ENCODE measurements at places on chromosomes 4 and X. TPM values are rescaled to one million over a fixed set of nuclear protein-coding genes. Genes with fewer than 3 reads are reported as not detected.

PCYT1B gene
- 1.4 TPM for total RNA-seq

AADAT gene
- 9.4 TPM for total RNA-seq

PSAPL1 gene
- not detected for total RNA-seq

PABPC5 gene
- 1.2 TPM for total RNA-seq

ASMT gene
- total RNA-seq = not detected

MAGEE1 gene
- 0.19 TPM for total RNA-seq

WDFY3 gene
- 22.4 TPM for total RNA-seq

PRICKLE3 gene
- 10.4 TPM for total RNA-seq

ADH1C gene
- total RNA-seq = not detected

TMSB15B gene
- 2.1 TPM for total RNA-seq

CXXC4 gene
- total RNA-seq = 0.45 TPM

HTRA3 gene
- total RNA-seq = 1.1 TPM

HSD17B13 gene
- 0.72 TPM for total RNA-seq

FGD1 gene
- 2.9 TPM for total RNA-seq

CT47B1 gene
- not detected for total RNA-seq

NSUN7 gene
- total RNA-seq = not detected

GSX2 gene
- total RNA-seq = not detected

TMPRSS11B gene
- not detected for total RNA-seq

GUCY1A1 gene
- total RNA-seq = not detected

CD40LG gene
- total RNA-seq = not detected

STPG2 gene
- not detected for total RNA-seq

SERPINA7 gene
- total RNA-seq = not detected

SLITRK4 gene
- total RNA-seq = 1.5 TPM

MTNR1A gene
- total RNA-seq = 0.49 TPM

FGFBP1 gene
- total RNA-seq = 4.8 TPM

AFF2 gene
- not detected for total RNA-seq

MAGEB1 gene
- not detected for total RNA-seq

CRMP1 gene
- total RNA-seq = 1.4 TPM

CXorf65 gene
- not detected for total RNA-seq

SATL1 gene
- total RNA-seq = not detected

DDX3X gene
- total RNA-seq = 208 TPM

MAGEC3 gene
- total RNA-seq = 0.68 TPM

CRLF2 gene
- total RNA-seq = not detected

GAGE12F gene
- total RNA-seq = not detected

UPF3B gene
- 7.7 TPM for total RNA-seq

DKK2 gene
- 0.49 TPM for total RNA-seq

EFHC2 gene
- not detected for total RNA-seq

DCAF8L2 gene
- total RNA-seq = 0.05 TPM

DNAAF6 gene
- not detected for total RNA-seq

CCDC110 gene
- total RNA-seq = not detected

GIMD1 gene
- not detected for total RNA-seq

PLP2 gene
- total RNA-seq = 54.4 TPM

FRG2 gene
- not detected for total RNA-seq

Measured in A375 (cell line).